Glomerular endothelial cell (primary cell): ENCODE measurements at places on chromosomes 1 and 21.

- no peak for DNase-seq
Measured at GRCh38 chr1:90922996-90923395, 98.8 kb downstream of the ZNF644 start.

DNA sequence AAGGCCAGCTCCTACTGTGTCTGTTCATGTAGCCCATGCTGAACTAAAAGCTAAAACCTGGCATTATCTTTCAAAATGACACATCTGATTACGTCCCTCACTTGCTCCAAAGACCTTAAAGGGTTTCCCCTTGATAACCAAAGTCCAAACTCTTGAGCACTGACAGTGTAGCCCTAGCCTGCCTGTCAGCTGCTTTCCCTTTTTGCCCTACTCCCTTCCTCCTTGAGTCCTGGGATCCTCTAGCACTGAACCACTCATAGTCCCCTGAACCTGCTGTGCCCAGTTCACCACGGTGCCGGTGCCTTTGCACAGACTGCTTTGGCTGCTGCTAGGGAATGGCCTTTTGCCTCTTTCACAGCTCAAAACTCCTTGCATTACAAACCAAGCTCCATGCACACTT lies 67.5 kb downstream of the PLXNA2 start:
- no peak for DNase-seq

DNA sequence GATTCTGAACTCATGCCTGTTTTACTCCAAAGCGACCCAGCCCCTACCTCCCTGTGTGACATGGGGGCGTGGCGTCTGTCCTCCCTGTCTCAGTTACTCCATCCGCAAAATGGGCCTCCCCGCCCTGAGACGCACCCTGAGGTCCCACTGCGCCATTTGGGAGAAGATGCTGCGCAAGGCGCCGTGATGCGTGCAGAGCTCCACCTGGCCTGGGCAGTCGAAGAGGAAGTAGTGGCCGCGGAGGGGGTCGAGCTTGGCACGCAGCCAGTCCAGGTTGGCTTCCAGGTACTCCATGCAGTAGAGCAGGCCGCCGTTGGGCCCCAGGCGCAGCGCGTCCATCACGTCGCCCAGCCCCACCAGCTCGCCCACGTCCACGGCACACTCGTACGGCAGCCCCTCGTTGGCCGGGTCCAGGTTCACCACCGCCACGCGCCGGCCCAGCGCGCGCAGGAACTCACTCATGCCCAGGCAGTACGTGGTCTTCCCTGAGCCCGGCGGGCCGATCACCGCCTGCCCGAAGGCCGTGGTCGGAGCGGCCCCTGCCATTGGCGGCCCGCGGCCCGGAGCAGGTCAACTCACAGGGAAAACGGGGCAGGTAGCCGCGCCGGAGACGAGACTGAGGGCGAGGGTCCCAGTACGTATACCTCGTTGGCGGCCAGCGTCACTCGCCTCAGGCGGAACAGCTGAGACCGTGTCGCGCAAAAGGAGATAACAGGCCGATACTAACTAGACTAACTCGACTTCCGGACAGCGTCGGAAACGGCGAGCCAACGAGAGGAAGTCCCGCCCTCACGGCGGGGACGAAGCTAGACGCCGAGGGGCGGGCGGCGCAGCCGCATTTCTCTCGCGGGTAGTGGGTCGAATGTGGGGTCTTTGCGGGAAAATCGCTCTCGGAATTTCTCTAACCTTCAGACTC lies at the start of gene GPN2:
GPN2 (minus strand) TSS at position 733 of the 916 bp plus-strand sequence; CDS start at position 546, 187 bp downstream.
- no peak for DNase-seq

DNA sequence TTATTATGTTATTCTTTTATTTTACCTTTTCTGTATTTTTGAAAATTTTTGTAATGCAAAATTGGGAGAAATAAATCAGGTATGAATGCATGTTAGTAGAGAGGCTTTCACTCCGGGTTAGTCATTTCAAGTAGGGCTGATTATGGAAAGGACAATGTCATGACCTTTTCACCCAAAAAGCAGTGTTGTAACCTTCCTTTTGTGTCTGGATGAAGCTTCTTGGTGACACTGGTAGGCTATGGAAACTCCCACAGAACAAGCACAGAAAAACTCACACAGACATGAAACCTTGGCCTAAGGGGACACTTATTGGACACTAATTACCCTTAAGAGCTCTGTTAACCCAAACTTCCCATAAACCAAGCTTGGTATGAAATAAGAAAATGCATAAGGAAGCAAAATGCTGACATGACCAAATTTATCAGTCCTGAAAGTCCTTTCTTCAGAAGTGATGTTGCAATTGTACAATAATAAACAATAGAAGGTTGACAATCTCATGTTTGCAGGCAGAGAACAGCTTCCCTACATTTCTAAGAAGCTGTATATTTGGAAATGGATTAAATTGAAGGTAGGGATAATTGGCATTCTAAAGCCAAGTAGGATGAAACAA lies 70.0 kb upstream of the KCNJ15 start:
- DNase-seq, result no peak

DNA sequence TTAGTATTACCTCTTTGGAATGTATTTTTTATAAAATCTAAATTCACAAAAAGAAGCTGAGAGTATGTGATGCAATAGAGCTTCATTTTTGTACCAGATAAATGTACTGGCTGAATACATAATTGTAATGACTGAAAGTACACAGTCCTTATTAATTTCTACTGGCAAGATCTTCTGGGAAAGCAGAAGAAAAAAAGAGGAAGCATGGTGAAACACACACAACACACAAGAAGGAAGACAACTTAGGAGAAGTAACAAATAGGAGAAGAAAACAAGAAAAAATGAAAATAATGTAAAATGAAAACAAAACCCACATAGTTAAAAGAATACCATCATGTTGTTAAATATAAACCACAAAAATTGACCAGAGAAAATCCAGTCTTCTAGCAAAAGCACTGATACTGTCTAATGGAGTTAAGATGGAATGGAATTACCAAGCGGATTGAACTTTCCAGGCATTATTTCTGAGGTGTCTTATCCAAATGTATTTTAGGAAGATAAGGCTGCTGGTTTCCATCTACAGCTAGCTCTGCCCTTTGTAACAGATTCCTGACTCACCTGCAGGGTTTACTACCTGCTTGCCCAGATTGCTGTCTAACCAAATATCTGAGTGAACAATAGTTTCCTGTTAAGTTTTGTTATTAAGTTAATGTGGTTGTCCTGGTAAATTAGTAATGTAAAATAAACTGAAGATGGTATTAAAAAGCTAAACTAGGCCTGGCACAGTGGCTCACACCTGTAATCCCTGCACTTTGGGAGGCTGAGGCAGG lies 4.5 kb upstream of the COP1 start:
- no peak for DNase-seq
